Activated CD8-positive, alpha-beta T cell treated with anti-CD3 and anti-CD28 coated beads for 36 hours (primary cell): ENCODE measurements at places on chromosomes 2 and 18. TPM values are rescaled to one million over a fixed set of nuclear protein-coding genes. Genes with fewer than 3 reads are reported as not detected.
A peak's percentile ranks its signal among the peaks of the same experiment; 100 is the strongest.

GRCh38 chr2:186911551-186912085, 62.6 kb upstream of the ZSWIM2 start:
- DNase-seq: no peak

- DNase-seq: peak; percentile 41
These were observed 61.3 kb upstream of the RAPGEF4 start for GRCh38 chr2:172674034-172674967.

GRCh38 chr2:56117764-56118163, 66.0 kb upstream of the CCDC85A start:
- no peak for DNase-seq

- DNase-seq: no peak
These were observed 4.5 kb downstream of the CYS1 start for GRCh38 chr2:10075571-10076209.

- no peak for DNase-seq
These were observed 212.9 kb upstream of the STON1 start for GRCh38 chr2:48316753-48317750.

DNA sequence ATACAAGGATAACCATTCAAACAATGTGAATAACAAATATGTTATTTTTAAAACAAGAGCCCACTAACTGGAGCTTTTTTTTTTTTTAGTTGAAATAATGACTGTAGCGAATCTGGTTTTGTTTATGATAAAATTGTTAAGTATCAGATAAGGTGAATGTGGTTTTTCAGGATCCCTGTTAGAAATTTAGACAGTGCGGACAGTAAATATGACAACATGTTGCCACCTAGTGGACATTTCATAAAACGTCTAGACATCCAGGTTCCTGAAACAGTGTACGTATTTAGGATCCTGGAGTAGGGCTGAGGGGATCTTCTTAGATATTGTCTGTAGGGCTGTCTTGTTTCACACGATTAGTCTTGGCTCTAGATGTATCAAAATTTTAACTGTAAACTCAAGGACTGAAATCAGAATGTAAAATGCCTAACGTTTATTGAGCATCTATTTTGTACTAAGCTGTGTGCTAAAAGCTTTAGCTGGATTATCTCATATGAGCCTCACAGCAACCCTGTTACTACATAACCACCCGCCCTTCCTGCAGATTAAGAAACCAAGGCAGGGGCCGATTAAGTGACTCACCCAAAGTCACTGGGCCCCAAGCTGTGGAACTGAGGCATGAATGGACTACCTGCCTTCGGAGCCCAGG, 23.9 kb upstream of the CCDC68 start:
- DNase-seq: no peak

DNA sequence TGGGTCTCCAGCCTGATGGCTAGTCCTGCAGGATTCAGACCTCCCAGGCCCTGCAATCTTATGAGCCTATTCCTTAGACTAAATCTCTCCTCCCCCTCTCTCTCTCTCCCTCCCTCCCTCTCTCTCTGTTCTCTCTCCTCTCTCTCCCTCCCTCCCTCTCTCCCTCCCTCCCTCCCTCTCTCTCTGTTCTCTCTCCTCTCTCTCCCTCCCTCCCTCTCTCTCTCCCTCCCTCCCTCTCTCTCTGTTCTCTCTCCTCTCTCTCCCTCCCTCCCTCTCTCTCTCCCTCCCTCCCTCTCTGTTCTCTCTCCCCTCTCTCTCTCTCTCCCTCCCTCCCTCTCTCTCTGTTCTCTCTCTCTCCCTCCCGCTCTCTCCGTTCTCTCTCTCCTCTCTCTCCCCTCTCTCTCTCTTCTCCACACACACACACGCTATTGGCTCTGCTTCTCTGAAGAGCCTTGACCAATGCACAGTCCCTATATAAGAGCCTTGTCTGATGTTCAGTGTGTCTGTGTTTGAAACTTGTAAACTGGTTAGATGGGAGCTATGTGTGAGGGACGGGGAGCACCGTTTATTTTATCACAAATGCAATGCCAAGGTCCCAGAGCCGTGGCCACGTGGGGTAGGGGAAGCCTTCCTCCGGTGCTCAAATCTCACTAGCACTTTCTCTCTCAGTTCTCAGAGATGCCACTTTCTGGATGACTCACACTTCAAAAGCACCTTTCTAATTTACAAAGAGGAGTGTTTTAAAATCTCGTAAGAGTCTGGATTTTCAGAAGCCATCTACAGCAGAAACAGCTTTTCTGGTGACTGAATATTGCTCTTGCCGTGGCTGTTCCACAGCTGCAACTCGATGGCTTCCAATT, 9.4 kb upstream of the PRLH start:
- peak; percentile 59 for DNase-seq

- DNase-seq: no peak
These were observed 66.6 kb downstream of the MTCL1 start for GRCh38 chr18:8771930-8772329.

GRCh38 chr18:38616306-38616705, 1050.7 kb upstream of the CELF4 start:
- DNase-seq: no peak

Gene FAP
- not detected for total RNA-seq

Gene PKDCC
- total RNA-seq: not detected

Gene LPIN2
- 95.7 TPM for total RNA-seq

Gene KRTCAP3
- 4.3 TPM for total RNA-seq
